GM19239 (cell line): ENCODE measurements at places on chromosomes 6 and 20.
A peak's percentile ranks its signal among the peaks of the same experiment; 100 is the strongest.

GRCh38 chr20:12023194-12023795 is 105.6 kb downstream of the BTBD3 start:
- no peak for DNase-seq

DNA sequence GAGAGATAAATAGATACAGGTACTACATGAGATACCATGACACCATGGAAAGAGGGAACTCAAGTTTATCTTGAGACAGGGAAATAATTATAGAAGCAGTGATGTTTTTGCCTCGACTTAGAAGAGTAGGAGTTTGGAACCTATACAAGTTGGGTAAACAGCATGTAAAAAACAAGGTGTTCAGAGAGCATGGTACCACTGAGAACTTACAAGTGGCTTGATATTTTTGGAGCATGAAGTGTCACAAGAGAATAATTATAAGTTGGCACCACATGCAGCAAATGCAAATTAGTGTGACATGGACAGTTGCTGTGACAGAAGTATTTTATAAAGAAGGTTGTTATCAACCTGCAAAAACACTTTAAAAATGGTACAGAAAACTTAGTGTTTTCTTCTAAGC is 47.1 kb upstream of the SCAF8 start:
- DNase-seq = no peak

DNA sequence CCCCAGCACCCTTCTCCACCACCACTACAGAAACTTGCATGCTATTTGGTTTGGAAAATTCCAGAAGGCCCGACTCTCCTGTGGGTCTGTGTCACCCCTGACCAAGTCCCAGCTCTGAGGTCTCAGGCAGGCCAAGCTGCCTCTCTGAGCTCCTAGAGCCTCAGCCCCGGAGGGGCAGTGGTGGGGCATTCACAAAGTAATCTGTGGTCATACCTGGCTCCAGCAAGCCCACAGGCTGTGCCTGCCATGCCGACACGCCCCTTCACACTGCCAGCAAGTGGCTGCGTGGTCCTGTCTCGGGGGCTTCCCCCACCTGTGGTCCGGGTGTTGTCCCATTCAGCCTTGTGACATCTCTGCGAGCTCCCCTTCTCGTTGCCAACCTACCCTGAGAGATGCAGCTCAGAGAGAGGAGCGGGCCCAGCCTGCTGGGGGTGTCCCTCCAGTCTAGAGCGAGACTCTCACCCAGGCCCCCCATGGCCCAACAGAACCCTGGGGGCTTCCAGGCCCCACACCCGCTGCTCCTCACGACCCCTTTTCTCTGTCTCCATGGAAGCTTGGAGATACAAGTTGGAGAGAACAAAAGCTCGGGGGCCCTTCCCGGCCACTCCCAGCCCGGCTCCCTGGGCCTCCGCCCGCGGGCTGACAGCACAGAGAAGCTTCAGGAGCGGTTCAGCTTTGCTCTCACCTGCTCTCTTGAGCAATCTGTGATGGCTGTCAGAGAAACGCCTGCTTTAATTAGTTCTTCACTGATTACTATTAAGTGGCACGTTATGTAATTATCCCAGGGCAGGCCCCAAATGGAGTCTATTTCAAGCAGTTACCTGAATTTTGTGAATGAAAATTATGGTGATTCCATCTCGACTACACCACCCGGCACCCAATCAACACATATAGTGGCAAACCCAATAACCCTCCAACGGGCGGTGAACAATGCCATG is 147.7 kb upstream of the PHACTR3 start:
- no peak for DNase-seq

DNA sequence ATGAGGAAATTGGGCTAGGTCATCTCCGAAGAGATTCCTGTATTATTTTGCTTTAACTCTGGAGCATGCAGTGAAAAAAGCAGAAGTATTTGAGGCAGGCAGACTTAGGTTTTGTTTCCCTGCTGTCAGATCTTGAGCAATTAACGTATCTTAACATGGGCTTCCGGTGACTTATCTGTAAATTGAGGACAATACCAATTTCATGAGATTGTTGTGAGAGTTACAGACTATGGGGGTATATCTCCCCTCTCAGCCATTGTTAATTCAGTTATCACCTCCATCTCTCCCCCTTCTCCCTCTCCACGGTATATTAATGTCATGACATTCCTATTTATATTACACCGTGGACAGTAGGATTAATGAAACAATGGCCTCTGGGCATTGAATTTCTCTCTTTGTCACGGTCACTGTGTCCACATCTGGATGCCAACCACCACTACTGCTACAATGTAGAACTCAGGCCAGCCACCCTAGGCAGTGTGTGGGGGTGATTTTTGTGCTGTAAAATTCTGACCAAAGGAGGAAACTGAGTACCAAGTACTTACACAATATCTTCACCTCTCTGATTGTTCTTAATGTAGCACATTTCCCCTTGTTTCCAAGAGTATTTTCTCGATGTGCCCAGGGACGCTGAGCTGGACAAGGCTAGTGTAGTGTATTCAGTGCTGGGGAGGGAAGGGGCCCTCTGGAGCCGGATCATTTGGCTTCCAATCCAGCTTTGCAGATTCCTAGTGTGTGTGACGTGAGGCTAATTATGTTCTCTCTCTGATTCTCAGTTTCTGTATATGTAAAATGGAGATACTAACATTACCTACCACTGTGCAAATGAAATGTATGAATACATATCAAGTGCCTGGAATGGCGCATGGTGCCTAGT is 77.2 kb downstream of the GCNT2 start:
- DNase-seq = no peak

DNA sequence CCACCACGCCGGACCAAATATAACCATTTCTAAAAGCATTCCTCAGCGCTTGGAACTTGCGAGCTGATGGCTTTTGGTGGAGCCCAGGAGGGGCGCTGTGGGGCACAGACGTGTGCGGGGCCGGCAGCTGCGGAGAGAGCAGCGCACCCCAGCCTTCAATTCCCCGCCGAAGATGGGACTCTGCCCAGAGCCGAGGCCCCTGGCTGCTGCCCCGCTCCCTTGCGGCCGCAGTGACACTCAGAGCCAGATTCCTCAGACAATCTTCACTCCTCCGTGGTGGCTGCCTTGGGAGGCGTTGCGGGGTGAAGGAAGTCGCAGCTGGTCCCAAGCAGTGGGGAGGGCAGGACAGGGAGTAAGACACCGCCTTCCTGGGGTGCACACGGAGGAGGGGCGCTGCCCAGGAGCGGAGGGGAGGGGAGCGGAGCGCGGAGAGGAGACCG is 87.7 kb downstream of the TMEM242 start:
- DNase-seq = peak; percentile 43

DNA sequence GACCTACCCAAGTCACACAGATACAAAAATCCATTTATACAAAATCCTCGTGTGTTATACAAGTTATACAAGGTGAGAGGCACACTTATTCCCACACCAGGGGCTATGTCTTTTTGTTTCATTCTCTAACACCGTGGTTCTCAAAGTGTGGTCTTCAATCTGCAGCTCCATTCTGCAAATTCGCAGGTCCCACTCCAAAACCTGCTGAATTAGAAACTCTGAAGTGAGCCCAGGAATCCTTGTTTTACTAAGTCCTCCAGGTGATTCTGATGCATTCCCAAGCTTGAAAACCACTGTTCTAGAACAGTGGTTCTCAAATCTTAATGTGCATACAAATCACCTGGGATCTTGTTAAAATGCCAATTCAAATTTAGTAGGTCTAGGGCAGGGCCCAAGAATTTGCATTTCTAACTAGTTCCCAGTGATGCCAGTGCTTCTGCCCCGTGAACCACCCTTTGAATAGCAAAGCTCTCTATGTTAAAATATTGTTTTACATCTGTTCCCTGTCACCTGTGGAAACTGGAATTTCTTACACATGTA is 35.1 kb downstream of the LRFN2 start:
- DNase-seq = no peak

GRCh38 chr6:132648356-132648755 is 10.6 kb downstream of the TAAR1 start:
- no peak for DNase-seq

DNA sequence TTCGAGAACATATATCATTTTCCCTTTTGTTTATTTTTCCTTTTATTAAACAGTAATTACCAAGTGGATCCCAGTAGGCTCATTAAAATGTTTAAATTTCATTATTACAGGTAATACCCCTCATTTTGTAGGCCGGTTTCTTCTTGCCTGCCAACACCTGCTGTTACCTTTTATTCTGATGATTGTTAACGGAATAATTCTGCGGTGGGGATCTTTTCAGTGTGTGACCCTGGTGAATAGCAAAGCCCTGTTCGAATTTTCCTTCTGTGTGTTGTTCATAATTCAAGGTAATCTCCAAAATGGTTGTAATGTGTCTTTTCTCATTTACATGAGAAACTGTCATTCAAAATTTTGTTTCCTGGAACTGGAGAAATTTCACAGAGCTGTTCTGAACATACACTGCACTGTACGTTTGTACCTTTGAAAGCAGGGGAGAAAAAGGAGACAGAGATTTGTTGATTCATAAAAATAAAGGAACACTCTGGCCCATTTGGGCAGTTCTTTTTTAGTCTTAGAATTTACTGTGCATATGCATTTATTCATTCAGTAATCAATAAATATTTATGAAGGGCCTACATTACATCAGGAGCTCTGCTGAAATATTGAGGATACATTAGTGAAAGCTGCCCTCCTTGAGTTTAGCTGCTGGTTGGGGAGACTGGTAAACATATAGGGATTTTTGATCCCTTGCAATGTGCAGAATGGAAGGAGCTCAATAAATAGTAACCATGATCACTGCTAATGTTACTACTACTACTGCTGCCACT is 502.0 kb downstream of the QKI start:
- DNase-seq = no peak

GRCh38 chr6:166237617-166238016 is 70.0 kb upstream of the TBXT start:
- DNase-seq = no peak

DNA sequence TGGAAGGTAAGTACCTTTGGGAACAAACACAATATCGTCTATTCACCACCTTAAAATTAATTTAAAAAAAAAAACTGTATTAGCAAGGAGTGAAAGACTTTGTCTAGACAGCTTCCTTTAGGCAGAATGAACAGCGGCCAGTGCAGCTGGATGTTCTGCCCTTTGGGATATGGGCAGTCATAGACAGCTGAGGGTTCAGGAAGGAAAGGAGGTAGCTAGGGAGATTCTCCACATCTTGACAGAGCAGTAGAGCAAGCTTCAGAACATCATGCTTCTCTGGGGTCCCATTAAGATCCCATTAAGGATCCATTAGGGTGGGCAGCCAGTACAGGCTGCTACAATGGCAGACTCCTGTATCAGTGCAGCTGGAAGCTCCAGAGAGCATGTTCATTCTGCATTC is 46.5 kb upstream of the PLCB4 start:
- no peak for DNase-seq

GRCh38 chr6:102732898-102733297 is 1339.4 kb downstream of the GRIK2 start:
- DNase-seq = no peak

GRCh38 chr6:132479131-132479530 is 33.8 kb downstream of the STX7 start:
- no peak for DNase-seq

DNA sequence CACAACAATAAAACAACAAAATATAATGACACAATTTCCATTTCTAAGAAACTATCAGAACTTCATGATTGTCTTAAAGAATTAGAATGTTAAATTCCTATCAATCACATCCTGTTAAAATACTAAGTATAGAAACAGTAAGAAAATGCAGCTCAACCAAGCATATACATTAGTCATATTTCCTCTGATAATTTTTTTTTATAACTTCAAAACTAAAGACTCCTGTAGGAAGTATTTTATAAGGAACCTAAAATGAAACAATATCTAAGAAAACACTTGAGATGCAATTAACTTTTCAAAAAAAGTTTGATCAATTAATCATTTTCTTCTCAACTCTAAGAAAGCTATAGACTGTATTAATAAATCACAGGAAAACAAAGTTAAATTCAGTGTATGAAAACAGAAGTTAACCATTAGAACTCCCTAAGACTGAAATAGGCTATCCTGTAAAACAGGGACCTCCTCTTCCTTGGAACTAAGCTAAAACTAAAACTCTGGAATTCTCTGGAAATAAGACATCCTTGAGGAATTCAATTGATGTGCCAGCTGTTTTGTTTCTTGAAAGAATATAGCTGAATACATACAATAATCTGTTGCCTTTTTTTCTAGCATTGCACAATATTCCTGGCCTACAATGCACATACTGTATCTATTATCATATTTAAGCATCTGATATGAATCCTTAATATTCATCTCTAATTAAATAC is 19.8 kb downstream of the FKBP5 start:
- DNase-seq = no peak

GRCh38 chr6:156886409-156886808 is 109.2 kb downstream of the ARID1B start:
- DNase-seq = peak; percentile 24

DNA sequence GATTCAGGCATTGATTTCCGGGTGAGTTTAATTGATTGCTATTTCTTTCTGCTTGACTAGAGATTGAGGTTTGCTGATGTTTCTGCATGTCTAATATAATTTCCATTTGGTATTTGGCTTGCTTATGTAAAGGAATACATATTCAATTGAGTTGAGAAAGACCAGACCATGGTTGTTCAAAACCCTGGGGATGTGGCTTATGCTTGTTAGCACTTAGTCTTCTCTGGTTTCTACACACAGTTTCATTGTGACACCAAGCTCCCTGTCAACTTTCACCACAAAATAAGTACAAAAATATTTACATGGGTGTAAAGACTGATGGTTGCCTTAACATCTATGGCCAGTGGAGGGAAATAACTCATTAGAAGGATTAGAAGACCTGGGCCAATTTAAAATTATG is 209.6 kb downstream of the CDH26 start:
- DNase-seq = no peak

DNA sequence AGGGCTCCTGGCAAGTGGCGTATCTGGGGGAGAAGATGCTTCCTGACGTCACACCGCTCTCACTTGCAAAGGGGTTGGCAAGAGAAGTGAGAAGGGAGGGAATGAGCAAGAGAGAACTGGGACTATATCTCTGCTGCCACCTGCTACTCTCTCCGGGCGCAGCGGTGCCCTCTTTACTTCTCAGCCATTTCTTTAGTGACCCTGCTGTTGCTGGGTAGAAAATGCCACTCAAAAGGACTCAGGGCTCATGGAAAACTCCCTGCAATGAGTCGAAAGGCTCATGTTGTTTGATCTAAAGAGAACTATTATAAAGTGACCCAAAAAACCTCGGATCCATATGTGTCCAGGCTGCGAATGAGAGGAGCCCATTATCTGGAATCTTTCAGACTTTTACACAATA is 401.8 kb downstream of the SAMD5 start:
- no peak for DNase-seq

GRCh38 chr6:142819603-142820337 is 125.2 kb downstream of the HIVEP2 start:
- no peak for DNase-seq

DNA sequence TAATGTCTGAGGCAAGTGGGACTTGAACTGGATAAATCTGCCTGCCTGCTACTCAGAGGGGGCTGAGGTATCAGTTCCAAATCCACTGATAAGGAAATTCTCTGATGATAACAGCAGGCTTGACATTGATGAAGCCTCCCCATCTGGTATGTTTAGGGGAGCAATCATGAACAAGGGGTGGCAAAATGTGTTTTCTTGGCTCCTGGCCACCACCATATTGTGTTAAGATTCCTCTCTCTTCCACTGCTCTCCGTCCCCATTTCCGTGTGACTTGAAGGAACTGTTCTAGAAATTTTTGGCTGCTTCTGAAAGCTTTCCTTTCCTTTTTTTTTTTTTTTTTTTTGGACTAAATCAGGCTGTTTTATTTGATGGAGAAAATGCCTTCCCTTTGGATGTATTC is 335.3 kb upstream of the NRSN1 start:
- no peak for DNase-seq

- no peak for DNase-seq
Measured at GRCh38 chr20:62708591-62709536, at the start of gene NTSR1. Gene NTSR1, plus strand, starts transcription at chr20:62708836. Its CDS starts 372 bp downstream, at chr20:62709208.
